NCI-H460 (cell line): ENCODE measurements at places on chromosomes 12 and 14. TPM values are rescaled to one million over a fixed set of nuclear protein-coding genes. Genes with fewer than 3 reads are reported as not detected.

- no peak for DNase-seq
These were observed 82.4 kb downstream of the ITPK1 start for GRCh38 chr14:93033084-93033982.

- no peak for DNase-seq
These were observed 33.1 kb downstream of the WSCD2 start for GRCh38 chr12:108162207-108162606.

- no peak for DNase-seq
These were observed 29.6 kb downstream of the PNMA1 start for GRCh38 chr14:73684627-73685026.

The GALNT16 gene
- total RNA-seq = 22.7 and 23.9 TPM in 2 replicates
